Left kidney (tissue), 8 donors: ENCODE measurements at places on chromosomes 11 and 22.
A peak's percentile ranks its signal among the peaks of the same experiment; 100 is the strongest.

DNA sequence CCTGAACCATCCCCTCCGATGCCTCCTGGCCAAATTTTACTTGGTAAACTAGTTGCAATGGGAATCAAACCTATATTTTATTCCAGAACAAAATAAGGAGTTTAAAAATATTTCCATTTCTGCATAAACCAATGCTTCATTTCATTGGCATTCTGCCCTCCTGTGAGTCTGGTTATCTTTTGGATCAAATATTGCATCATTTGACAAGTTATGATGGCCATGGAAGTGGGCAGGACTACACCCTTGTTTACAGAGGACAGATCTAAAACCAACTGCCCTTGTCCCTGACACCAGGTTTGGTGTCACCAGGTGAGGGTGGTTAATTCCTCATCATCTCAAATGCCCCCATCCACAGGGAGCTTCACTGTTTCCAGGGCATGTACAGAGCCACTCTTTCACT is 28.2 kb upstream of the E2F8 start:
- no peak for DNase-seq

DNA sequence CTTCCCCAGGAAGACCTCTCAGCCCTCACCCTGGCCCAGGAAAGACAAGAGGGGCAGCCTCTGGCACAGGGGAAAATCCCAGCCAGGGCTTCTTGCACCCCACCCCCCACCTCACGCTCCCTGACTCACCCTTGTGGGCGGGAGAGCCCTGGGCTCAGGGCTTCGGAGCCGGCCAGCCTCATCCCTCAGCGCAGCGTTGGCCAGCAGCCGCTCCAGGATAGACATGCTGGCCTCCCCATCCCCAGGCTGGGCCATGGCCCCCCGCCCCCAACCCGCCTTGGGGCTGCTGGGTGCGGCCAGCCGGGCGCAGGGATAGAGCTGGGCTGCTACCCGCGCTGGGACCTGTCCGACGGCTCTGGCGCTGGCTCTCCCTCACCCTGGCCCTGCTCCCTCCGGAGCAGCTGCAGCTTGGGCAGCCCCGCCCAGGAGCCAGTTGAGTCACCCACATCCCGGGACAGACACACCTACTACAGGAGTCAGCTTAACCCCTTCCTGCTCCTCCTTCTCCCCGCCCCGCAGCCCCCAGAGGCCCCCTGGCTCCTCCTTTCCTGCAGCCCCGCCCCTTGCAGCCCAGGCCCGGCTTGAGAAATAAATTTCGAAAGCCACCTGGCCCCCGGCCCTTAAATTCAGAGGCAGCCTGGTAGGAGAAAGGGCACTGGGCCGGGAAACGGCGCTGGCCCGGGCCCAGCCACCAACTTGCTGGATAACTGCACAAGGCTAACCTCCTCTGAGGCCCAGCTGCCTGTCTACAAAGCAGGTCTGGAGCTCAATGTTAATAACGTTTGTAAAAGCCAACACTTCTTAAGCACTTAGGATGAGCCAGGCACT is 13.4 kb downstream of the TNKS1BP1 start:
- peak; percentile 67 for DNase-seq

- no peak for DNase-seq
Observed at GRCh38 chr22:35315141-35315854, 15.6 kb downstream of the TOM1 start.

DNA sequence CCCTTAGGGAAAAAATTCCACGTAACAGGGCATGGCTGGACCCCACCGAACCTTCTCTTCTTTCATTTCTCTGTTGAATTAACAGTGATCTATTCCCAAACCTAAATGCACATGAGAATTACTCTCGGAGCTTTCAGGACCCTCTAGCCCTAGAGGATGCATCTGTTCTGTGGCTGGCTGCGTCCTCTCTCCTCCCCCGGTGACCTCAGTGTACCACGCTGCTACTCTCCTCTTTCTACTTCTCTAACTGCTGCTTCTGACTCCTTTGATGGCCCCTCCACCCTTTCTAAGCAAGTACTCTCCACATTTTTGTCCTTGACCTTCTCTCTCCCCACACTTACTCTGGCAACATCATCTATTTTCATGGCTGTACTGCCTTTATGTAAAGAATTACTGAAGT is 12.1 kb upstream of the APOA1 start:
- DNase-seq = no peak

GRCh38 chr11:130720232-130721022 is 195.9 kb downstream of the SNX19 start:
- DNase-seq = no peak

DNA sequence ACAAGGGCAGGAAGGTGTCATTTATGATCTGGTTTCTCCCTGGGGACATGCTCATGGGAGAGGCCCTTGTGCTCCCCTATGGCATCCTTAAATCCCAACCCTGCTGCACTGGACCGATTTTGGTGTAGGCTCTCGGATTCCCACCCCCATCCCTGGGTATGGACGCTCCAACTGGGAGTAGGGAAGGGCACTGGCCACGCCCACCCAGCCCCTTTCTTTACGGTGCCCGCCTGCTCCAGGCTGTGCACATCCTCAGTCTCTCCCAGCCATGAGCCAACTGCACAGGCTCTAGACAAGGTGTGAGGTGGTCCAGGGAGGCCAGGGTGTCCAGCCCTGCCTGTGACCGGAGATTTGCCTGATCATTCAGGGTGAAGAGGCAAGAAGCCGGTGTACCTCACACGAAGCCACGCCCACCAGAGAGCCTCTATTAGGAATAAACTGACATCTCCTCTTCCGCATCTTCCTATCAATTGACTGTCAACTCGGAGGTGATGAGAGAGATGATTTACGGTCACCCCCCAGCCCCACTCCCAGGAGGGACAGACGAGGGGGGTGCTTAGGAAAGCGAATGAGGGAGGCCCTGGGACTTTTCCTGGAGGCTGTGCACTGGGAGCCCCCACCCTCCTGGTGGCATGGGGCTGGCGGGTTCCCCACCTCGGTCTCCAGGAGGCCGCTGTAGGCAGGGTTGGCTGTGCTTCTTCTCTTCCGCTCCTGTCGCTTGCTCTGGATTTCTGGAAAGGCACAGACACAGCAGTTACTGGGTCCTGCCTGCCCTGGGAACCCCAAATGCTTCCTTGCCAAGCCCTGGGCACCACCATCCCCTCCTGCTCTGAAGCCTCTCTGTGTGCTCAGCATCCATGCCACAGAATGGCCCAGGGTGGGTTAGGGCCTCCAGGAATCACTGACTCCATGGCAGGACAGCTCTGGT is 116.7 kb downstream of the PHF21B start:
- no peak for DNase-seq

DNA sequence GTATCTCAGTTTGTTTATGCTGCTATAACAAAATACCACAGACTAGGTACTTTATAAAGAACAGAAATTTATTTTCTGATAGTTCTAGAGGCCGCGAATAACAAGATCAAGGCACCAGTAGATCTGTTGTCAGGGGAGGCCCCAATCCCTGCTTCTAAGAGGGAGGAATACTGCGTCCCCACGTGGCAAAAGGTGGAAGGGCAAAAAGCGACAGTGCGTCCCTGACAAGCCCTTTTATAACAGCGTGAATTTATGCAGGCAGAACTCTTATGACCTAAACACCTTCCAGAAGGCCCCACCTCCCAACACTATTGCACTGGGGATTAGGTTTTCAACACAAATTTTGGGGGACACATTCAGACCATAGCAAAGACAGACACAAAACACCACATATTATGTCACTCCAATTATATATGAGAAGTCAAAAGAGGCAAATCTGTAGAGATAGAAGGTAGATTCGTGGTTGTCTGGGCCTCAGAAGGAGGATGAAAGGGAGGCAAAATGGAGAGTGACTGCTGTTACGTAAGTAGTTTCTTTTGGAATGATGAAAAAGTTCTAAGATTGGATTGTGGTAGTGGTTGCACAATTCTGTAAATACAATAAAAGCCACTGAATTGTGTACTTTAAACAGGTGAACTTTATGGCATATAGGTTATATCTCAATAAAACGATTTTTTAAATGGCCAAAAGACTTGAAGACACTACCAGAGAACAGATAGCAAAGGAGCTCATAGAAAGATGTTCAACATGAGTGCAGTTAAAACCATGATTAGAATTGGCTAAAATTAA is 30.1 kb upstream of the TNRC6B start:
- no peak for DNase-seq

DNA sequence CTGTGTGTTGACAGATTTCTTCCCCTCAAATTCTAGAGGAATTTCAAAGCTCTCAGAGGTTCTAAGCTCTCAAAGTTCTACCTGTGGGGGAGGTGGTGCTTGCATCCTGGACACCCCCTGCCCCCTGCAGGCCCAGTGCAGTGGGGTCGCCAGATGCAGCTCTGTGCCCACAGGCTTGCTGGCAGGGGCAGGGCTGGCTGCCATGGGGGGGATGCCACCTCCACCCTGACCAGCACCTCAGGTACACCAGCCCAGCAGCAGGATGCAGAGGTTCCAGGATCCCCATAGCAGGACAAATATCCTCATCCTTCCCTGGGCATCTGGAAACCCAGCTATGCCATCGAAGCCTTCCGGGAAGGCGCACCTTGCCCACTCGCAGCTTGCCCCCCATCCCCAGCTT is 91.1 kb downstream of the BRD1 start:
- no peak for DNase-seq

DNA sequence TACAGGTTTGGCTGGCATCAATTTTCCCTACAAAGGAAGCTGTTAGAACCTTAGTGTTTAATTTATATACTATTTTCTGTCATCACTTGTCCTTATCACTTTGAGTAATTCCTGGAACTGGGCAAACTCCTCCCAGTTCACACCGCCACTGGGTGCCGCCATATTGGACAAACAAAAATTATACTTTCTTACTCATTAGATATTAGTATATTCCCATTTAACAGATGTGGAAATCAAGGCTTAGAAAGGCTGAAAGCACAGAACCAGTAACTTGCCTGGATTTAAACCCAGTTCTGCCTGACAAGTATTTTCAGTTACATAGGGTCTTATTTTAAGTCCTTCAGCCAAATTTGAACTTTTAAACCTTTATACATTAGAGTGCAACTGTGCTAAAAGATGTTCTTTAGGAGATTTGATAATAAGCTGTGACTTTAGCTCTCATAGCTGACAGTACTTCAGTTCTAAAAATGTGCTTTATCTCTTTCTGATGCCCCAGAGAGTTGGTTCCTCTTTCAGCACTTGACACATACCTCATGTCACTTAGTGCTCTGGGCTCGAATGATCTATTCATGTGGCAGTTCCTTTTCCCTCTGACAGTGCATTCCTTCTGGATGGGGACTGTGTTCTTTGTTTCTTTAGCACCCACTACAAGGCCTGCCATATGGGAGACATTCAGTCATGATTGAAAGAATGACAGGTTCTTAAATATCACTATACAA is 25.4 kb downstream of the COA4 start:
- DNase-seq = no peak

- DNase-seq = no peak
Observed at GRCh38 chr11:7936615-7937014, 4.9 kb downstream of the OR10A3 start.

- DNase-seq = no peak
Observed at GRCh38 chr11:102323542-102324251, 6.4 kb downstream of the BIRC3 start.
